Right lobe of liver (tissue), 6 donors: ENCODE measurements at places on chromosomes 3 and 15. TPM values are rescaled to one million over a fixed set of nuclear protein-coding genes. Genes with fewer than 3 reads are reported as not detected.

- H3K4me1 ChIP-seq: peaks cover 4% of the 10 kb centered on the region
- no peak overlapping the region for H3K4me3 ChIP-seq
- DNase-seq: no peak
- no peaks in the 10 kb centered on the region for H3K36me3 ChIP-seq
Observed at GRCh38 chr3:151837057-151837456, 23.1 kb downstream of the AADAC start.

DNA sequence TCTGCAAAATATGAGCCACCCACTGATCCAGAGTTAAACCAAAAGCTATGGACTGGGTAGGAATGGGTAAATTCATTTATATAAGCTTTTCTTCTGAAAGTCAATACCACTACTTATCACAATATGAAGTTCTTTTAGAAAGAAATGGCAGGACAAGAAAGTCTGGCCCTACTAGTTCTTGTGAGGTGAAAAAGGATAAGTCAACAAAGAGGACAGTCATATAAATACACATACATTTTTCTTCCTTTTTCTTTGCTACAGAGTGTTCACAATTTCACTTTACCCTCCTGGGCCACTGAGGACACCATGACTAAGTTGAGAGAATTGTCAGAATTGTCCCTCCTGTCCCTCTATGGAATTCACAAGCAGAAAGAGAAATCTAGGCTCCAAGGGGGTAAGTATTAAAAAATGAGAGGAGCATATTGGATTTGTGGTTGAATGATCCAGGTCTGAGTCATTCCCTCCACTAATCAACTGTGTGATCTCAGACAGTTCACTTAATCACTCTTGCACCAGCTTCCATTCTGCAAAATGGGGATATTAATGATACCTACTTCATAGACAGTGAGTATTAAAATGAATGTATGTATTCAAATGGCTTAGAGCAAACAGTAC is 27.6 kb downstream of the ACP3 start:
- no peak overlapping the region for H3K27ac ChIP-seq
- no peaks in the 10 kb centered on the region for H3K36me3 ChIP-seq
- no peaks in the 10 kb centered on the region for H3K4me1 ChIP-seq
- no peak overlapping the region for H3K4me3 ChIP-seq
- no peak for DNase-seq

- no peak overlapping the region for H3K4me3 ChIP-seq
- no peak overlapping the region for H3K27ac ChIP-seq
- no peaks in the 10 kb centered on the region for H3K27me3 ChIP-seq
- no peaks in the 10 kb centered on the region for H3K4me1 ChIP-seq
Observed at GRCh38 chr3:126555795-126556636, 2.7 kb downstream of the C3orf22 start.

DNA sequence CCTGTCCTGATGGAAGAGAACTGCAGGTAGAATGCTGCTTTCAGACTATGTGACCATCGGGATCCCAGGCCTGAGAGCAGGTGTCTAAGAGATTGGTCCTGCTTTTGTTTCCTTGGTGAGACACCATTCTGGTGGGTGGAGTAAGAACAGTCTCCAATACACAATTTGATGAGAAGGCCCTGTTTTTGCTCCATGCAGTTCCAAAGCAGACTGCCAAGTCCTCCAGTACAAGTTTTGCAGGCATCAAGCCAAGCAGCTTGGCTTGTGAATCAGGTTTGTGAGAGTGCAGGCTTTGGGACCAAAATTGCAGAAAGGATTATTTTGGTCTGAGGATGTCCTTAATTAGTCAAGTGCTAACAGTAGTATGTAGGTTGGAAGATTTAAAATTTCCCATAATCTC is 381.6 kb downstream of the FOXP1 start:
- no peaks in the 10 kb centered on the region for H3K36me3 ChIP-seq
- no peak overlapping the region for H3K4me3 ChIP-seq
- no peaks in the 10 kb centered on the region for H3K4me1 ChIP-seq
- no peak overlapping the region for H3K27ac ChIP-seq
- DNase-seq: peak; percentile 67

DNA sequence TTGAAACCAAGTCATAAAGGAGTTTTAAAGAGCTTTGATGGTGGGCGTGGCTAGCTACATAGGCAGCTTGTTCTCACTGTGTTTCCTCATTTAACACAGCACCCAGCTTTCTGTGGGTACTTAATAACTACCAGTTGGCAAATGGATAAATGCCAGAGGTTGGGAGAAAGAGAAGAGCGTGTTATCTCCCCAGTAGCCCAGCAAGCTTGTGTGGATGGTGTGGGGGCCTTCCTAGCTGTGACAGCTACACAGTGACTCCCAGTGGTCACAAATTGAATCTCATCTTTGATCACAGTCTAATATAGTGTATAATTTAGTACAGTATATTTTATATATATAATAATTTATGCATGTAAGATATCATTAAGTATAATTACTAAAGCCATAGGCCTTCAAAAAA is 984.1 kb downstream of the EPHA3 start:
- no peak for DNase-seq
- no peaks in the 10 kb centered on the region for H3K4me1 ChIP-seq
- H3K27ac ChIP-seq: no peak overlapping the region
- H3K27me3 ChIP-seq: no peaks in the 10 kb centered on the region
- H3K4me3 ChIP-seq: no peak overlapping the region

DNA sequence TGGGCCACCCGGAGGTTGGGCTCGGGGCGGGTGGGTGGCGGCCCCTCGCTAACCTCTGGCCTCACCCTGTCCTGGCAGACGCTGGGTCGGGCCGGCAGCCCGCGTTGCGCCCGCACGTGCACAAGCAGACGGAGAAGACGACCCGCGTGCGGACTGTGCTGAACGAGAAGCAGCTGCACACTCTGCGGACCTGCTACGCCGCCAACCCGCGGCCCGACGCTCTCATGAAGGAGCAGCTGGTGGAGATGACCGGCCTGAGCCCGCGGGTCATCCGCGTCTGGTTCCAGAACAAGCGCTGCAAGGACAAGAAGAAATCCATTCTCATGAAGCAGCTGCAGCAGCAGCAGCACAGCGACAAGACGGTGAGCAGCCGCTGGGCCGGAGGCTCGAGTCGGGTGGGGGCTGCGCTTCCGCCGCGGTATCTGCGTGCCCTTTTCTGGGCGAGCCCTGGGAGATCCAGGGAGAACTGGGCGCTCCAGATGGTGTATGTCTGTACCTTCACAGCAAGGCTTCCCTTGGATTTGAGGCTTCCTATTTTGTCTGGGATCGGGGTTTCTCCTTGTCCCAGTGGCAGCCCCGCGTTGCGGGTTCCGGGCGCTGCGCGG is 3.7 kb downstream of the ISL2 start:
- peaks cover 18% of the 10 kb centered on the region for H3K27me3 ChIP-seq
- H3K4me1 ChIP-seq: no peaks in the 10 kb centered on the region
- no peak overlapping the region for H3K27ac ChIP-seq
- H3K36me3 ChIP-seq: no peaks in the 10 kb centered on the region
- DNase-seq: peak; percentile 58

DNA sequence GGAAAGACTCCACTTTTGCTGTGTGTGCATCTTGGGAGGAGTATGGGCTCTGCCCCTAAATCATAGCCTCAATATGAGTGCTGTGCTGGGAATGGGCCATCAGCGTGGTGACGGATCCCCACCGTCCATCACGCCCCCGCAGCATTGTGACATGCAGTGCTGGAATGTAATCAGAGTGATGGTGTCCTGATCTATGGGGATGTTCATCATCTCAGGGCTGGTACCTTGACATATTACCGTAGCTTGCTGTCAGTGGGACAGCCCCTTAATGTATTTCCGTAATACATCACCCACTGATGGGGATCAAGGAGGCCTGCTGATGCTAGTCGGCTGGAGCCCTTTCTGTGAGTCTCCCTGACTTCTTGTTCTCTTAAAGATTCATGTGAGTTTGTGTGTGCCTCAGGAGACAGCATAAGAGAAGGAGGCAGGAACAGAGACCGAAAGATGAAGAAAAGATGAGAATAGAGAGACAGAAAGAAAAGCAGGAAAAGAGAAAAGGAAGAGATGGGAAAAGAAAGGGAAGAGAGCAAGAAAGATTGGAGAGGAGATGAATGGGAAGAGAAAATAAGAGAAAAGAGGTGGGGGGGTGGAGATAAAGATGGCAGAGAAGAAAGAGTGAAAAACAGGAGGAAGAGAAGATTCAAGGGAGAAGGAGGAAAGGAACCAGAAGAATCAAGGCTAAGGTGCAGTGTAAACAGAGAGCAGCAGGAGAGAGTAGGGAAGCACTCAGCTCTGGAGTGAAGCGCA is 183.7 kb downstream of the RPLP1 start:
- no peaks in the 10 kb centered on the region for H3K4me1 ChIP-seq
- H3K27me3 ChIP-seq: no peaks in the 10 kb centered on the region
- DNase-seq: no peak
- H3K36me3 ChIP-seq: no peaks in the 10 kb centered on the region
- H3K27ac ChIP-seq: no peak overlapping the region

DNA sequence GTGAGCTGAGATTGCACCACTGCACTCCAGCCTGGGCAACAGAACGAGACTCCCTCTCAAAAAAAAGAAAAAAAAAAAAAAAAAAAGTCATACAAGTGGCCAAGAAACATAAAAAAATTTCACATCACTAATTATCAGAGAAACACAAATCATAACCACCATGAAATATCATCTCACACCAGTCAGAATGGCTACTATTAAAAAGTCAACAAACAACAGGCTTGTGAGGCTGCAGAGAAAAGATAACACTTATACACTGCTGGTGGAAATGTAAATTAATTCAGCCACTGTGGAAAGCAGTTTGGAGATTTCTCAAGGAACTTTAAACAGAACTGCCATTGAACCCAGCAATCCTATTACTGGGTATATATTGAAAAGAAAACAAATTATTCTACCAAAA is 291.1 kb upstream of the MCTP2 start:
- no peak overlapping the region for H3K4me3 ChIP-seq
- H3K27me3 ChIP-seq: no peaks in the 10 kb centered on the region
- no peak for DNase-seq
- no peak overlapping the region for H3K27ac ChIP-seq
- H3K36me3 ChIP-seq: no peaks in the 10 kb centered on the region
- H3K4me1 ChIP-seq: no peaks in the 10 kb centered on the region

The RPL29 gene
- total RNA-seq: 455 TPM

DNA sequence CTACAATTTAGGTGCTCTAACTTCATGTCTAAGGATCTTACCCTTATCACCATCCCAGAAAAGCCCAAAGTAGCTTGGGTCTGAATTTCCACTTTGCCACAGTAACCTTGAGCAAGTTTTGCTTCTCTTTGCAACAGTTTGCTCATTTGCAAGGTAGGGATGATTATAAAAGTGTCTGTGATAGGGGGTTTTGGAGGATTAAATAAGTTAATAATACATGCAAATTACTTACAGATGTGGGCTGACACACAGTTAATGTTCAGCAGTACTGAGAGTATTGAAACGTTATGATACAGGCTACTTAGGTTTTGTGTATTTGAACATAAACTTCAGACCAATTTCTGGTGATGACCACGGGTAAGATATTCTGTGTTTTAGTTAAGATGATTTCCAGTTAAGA is 444.7 kb upstream of the TPRG1 start:
- DNase-seq: no peak
- H3K27ac ChIP-seq: no peak overlapping the region
- H3K36me3 ChIP-seq: no peaks in the 10 kb centered on the region
- no peaks in the 10 kb centered on the region for H3K27me3 ChIP-seq
- no peaks in the 10 kb centered on the region for H3K4me1 ChIP-seq
- no peak overlapping the region for H3K4me3 ChIP-seq

DNA sequence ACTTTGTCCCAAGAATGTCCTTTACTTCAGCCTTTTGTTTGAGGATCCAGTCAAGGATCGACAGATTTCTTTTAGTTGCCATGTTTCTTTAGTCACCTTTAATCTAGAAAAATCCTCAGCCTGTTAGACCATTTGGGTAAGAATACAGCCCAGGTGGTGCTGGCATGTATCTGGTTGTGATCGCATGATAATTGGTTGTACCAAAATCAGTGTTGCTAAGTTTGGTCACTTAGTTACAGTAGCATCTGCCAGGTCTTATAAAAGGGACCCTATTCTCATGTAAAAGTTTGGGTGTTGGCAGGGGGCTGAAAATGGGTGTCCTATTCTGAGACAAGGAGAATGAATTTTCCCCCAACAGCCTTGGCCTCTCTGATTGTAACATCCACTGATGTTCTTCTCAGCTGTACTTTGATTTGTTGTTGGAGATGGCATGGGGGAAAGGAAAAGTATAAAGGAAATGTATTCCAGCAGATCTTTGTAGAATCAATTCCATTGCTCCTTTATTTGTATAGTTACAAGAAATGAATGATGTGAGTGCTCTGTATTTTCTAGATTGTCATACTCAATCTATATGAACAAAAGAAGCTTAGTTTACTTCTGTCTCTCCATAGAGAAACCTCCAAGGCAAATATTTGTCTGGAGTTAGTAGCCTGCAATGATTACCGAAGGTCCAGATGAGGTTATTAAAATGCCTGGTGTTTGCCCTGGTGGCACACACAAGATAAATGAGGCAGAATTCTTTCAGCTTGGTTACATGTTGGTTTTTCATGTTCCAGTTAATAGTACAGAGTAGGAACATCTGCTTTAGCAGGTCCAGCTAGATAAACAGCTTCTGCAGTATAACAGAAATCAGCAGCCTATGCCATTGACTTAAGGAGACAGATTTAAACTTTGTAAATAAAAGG is 65.7 kb downstream of the CMTM8 start:
- DNase-seq: no peak
- H3K27me3 ChIP-seq: no peaks in the 10 kb centered on the region
- no peak overlapping the region for H3K27ac ChIP-seq
- no peaks in the 10 kb centered on the region for H3K4me1 ChIP-seq
- H3K36me3 ChIP-seq: no peaks in the 10 kb centered on the region
